ENCODE measurements at places on chromosomes 6 and 20.
A peak's percentile ranks its signal among the peaks of the same experiment; 100 is the strongest.

- DNase-seq = no peak
Measured at GRCh38 chr6:82573254-82573972, 209.8 kb downstream of the TPBG start.

DNA sequence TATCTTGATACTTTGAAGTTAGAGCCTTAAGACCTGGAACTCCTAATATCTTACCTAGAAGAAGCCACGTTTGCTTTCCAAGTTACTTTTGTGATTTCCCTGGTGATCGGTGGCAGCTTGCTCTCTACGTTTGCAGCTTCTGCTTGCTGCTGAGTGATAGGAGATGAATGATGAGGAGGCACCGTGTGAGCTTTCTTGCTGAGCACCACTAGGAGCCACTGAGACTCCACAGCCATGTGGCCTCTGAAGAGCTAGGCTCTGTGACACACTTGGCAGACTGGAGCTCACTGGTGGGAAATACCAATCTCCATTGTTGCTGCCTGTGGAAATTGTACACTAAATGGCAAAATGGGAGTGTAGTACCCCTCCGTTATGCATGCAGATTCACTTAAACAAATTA, 161.8 kb downstream of the IBTK start:
- no peak for DNase-seq

DNA sequence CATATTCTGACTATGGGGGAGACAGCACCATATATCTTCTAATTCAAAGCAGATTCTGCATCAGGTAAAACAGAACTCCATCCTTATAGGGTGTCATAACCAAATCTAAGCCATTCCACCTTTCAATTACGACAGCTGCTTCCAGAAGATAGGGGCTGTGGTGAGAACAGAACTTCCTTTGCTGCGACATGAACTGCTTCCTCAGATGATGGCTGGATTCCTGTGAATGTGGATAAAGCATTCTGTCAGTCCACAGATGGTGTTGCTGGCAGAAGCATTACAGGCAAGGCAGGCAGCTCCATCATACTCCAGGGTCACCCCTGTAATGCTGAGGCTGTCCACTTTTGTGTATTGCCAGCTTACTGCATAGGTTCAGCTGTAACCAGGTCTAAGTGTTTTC, 172.1 kb upstream of the PROKR2 start:
- DNase-seq = no peak

GRCh38 chr6:41697861-41698781, 37.3 kb downstream of the TFEB start:
- no peak for DNase-seq

DNA sequence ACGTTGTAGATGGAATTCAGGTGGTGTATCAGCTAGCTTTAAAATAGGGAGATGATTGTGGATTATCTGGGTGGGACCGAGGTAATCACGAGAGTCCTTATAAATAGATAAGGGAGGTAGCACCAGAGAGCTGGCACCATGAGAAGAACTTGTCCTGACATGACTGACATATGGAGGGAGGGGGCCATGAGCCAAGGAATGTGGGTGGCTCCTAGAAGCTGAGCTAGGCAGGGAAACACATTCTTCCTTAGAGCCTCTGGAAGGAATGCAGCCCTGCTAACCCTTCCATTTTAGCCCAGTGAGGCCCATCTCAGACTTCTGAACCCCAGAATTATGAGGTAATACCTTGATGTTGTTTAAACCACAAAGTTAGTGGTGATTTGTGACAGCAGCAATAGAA, 321.1 kb upstream of the SULF2 start:
- DNase-seq = no peak

- no peak for DNase-seq
Measured at GRCh38 chr6:104182811-104183210, 676.9 kb downstream of the HACE1 start.

GRCh38 chr20:62550087-62550632, 74.4 kb upstream of the GATA5 start:
- no peak for DNase-seq

DNA sequence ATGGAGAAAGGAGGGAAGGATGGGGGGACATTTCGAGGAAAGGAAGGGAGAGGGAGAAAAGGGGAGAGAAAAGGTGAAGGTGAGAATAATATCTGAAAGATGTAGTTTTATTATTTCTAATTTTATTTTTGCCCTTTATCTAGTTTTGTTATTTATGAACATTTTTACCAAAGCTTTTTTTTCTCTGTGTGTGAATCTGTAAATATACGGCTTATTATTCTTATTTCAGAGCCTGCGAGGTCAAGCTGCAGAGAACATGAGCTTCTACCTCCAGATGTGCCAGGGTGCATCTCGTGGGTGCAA, 35.0 kb downstream of the HLA-A start:
- no peak for DNase-seq

- no peak for DNase-seq
Measured at GRCh38 chr20:1528811-1529210, 28.7 kb downstream of the SIRPD start.

DNA sequence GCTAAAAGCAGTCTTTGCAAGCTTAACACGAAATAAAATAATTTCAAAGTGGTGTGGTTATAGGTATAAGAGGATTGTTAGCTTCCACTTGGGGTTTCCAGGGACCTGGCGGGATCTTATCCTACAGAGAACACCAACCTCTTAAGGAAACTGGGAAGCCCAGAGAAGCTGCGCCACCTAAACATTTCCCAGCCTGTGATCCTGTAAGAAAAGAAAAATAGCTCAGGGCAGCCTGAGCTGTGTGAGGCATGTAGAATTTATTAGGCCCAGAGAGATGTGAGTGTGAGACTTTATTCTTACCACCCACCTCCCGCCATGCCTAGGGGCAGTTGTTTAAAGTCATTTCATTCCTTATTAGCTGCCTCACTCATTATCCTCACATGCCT, 54.1 kb downstream of the CCN2 start:
- DNase-seq = no peak

DNA sequence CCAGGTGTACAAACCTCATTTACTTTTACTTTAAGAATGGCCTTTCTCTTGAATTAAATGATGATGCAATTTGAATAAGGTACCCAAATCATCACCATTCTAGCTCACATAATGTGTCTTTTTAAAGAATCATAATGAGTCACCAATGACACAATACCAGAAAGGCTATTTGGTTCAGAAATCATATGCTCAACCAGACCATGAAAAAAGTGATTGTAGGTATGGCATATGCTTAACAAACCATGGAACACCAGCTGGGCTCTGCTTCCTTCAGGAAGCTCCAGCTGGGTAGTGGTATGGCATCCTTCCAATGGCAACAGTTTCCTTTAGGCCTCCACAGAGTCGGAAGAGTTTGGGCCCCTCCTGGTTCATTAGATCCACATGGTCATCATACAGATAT, 128.2 kb downstream of the FRK start:
- DNase-seq = peak; percentile 91

GRCh38 chr20:7695635-7696034, 244.6 kb downstream of the HAO1 start:
- no peak for DNase-seq

DNA sequence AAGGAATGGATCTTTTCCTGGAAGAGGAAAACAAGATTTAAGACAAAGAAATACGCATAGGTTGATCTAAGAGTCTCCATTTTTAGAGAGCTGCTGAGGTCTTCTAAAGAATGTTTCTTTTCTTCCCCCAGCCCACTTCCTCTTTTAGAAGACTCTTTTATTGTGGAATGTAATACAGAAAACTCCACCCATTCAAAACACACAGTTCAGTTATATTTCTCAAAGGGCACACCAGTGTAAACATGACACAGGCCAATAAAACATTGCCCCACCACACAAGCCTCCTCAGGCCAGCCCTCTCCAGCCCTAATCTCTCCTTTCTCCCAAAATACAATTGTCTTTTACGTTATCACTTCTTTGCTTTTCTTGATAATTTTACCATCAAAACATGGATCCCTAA, 42.8 kb downstream of the SLC35B3 start:
- DNase-seq = no peak

DNA sequence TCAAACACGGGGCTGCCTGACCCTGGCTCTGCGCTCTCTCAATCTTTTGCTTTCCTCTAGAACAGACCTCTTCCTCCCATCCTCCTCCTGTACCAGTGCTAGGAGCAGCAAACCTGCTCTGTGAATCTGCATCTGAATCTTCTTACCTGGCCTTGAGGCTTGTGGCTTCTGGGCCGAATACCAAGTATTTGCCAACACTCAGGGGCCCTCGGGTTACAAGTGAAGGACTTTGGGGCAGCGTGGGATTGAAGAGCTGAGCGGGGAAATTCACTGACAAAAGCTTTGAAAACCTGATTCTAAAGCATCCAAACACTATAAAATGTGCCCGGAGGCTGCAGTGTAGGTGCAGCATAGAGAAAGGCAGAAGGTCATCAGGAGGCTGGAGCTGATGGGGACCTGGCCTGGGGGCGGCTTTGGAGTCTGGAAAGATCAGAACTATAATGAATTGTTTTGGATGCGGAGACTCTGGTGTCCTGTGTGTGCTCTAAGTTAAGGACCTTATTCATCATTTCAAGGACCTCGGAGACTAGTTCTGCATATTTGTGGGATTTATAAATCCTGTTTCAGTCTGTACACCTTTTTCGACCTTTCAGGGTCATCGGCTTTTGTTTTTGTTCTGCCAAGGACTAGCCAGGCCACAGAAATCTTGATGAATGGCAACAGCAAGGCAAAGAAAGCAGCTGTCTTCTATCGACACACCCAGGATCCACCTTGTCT, 16.4 kb upstream of the IGF2R start:
- no peak for DNase-seq

GRCh38 chr6:26286168-26286877, 78.7 kb upstream of the BTN3A2 start:
- DNase-seq = peak; percentile 73

DNA sequence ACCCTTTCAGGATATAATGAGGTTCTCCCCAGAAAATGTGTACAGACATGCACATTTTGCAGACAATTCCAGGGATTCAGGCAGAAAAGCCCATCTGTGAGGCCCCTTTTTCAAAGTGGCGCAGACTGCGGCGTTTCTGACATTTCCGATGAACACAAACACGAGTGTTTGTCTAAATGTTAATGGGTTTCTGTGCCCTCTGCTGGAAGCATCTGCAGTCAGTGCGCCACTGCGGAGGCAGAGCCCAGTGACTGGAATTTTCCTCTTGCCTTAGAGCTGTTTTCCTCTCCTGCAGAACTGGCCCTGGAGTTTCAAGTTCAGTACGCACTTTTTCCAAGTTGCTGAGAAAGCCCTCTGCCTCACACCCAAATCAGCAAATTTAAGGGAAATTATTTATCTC, 15.3 kb downstream of the ANKRD60 start:
- DNase-seq = no peak

DNA sequence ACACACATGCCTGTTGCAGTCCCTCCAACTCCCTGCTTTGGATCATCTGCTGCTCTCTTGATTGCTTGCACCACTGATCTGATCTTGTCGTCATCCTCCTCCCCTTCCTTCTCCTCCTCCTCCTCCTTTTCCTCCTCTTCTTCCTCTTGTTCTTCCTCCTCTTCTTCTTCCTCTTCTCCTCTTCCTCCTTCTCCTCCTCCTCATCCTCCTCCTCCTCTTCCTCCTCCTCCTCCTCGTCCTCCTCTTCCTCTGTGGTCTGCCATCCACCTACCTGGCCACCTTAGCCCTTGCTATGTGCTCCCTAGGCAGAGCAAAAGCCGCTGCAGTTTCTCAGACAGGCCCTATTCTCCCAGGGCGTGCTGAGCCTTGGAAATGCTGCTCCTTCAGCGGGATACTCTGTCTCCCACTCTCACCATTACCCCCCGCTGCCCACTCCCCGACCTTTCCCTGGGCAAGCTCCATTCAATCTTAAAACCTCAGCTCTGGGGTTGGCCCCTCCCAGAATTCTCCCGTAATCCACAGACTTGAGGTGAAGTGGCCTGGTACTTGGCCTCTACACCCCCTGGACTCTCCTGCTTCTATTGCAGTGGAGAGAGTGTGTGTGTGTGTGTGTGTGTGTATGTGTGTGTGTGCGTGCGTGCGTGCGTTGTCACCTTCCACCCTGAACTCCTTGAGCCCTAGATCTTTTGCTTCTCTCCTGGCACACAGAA, 105.0 kb downstream of the SASH1 start:
- DNase-seq = no peak

- DNase-seq = no peak
Measured at GRCh38 chr6:159375014-159375413, 205.8 kb downstream of the FNDC1 start.

GRCh38 chr6:165630544-165630953, 32.5 kb downstream of the PDE10A start:
- no peak for DNase-seq

DNA sequence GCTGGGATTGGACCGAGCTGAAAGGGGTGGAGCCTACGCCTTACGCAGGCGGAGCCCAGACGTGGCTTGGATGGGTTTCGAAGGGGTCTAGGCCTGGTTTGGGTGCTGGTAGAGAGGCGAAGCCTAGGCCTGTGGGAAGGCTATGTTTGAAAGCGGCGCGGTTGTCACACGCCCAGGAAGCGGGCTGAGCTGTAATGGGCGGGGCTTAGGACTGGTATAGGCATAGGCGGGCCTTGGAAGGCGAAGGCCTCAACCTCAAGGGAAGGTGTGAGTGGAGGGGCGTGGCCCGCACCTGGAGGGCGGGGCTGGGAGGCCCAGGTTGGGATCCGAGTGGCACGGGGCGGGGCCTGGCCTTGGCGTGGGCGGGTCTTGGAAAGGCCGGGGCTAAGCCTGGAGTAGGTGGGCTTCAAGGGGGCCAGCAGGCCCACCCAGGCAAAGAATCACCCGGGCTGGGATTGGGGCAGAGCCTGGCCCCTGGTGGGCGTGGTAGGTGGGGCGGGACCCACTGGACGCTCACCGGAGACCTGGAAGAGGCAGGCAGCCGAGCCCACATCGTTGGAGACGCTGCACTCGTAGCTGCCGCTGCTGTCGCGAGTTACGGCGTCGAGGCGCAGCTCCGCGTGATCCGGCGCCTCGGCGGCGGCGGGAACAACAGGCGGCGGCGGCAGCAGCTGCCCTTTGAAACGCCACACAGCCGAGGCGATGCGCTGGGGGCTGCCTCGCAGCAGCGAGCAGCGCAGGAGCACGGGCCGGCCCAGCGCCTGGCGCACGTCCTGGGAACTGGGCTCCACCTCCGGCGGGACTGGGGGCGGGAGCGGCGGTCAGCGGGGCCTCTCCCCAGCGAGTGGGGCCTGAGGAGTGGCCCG, 49.0 kb downstream of the MDGA1 start:
- no peak for DNase-seq

GRCh38 chr20:8534368-8535160, 402.5 kb downstream of the PLCB1 start:
- DNase-seq = no peak
